GF-D8 (cell line): ENCODE measurements at places on chromosomes 16 and 17.

DNA sequence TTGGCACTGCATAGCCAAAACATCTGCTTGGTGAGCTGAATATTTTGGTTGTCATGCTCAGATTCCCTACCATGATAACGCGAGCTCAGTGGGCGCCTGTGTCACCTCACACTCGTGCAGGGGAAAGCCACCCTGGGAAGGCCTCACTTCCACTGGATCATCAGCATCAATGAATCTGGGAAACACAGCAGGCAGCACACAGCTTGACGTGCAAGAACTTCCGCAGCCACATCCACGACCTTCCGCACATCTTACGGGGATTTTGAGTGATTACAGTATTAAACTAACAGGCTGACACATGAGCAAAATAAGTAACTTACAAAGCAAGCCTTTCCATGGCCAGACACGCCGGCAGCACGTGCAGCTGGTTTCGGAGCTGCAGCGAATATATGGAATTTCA is 54.7 kb upstream of the FOXF1 start:
- DNase-seq: no peak

DNA sequence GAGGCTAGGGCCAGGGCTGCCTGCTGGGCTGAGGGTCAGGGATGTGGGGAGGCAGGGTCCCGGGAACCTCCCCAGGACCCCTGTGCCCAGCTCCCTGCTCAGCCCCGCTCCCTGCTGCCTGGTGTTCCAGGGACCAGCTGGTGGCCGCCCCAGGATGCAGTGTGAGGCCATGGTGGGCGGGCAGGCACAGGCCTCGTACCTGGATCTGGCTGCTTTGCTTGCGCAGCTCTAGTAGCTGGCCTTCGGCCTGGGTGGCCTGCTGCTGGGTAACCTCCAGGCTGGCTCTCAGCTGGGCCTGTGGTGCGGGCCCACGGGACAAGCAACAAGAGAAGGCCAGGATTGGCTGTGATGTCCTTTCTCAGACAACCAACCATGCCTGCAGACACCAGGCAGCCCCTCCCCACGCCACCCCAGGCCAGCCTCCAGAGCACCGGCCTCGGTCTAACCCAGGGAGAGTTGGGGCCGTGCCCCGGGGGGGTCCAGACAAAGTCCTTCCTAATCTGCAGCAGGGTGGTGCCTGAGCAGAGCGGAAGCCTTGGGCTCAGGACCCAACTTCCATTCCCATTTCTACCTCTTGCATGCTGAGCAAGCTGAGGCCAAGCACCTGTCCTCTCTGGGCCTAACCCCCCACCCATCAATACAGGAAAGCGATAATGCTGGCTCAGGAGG is 4.1 kb downstream of the TRIM65 start:
- DNase-seq: no peak

- no peak for DNase-seq
Observed at GRCh38 chr17:18280249-18280648, 19.8 kb downstream of the MIEF2 start.

- no peak for DNase-seq
Observed at GRCh38 chr16:78460428-78460827, 361.0 kb downstream of the WWOX start.

- DNase-seq: no peak
Observed at GRCh38 chr17:65565559-65565958, 4.1 kb upstream of the AXIN2 start.

DNA sequence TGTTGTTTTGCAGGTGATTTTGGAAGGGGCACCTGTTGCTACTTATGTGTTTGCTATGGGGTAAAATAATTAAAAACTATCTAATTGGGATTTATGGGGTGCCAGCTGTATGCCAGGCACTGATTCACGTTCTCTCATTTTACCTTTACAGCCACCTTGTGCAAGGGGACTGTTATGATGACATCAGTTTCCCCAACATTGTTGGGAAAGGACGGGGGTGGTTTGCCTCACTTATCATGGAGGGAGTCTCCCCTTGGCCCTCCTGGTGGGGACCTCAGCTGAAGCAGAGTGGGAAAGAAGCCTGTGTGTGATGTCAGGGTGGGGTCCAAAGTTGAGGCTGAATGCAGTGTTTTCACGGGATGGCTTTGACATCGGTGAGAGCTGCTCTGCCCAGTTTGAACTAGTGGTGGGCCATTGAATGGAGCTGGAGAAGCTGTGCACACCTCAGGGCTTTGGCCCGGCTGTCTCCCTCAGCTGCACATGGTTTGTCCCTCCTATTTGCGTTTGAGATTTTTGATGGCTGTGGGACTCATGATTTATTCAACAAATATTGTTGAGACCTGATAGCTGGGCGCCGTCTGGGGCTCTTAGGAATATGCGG is 36.1 kb downstream of the CMIP start:
- DNase-seq: no peak

GRCh38 chr17:55510986-55511721 is at the start of gene SMIM36:
SMIM36 (minus strand) TSS chr17:55511452.
- no peak for DNase-seq

DNA sequence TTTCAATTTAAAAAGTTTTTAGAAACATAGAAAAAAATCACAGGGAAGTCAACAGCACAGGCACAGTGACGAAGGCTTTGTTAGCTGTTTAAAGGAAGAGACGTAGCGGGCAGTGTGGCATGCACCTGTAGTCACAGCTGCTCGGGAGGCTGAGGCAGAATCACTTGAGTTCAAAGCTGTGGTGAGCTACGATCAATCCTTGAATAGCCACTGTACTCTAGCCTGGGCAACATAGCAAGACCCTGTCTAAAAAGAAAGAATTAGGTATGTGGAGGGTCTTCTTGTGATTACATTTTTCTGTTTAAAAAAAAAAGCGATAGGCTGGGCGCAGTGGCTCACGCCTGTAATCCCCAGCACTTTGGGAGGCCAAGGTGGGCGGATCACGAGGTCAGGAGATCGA is 50.1 kb downstream of the FOXK2 start:
- DNase-seq: no peak

GRCh38 chr17:53765609-53766008 is 57.1 kb upstream of the KIF2B start:
- DNase-seq: no peak

DNA sequence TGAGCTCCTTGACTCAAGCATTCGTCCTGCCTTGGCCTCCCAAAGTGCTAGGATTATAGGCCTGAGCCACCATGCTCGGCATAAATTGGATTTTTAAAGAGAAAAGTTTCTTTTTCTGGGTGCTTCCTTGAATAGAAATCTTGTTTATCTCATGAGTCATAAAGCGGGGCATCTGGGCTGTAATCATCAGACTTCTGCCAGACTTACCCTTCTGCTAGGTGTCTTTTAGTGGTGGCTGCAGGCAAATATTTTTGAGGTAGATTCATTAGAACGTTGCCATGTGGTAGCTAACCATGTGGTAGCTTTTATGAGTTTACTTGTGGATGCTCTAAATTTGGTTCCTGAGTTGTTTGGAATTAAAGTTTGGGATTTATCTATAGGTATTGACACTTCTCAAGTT is 13.4 kb downstream of the PGS1 start:
- no peak for DNase-seq

DNA sequence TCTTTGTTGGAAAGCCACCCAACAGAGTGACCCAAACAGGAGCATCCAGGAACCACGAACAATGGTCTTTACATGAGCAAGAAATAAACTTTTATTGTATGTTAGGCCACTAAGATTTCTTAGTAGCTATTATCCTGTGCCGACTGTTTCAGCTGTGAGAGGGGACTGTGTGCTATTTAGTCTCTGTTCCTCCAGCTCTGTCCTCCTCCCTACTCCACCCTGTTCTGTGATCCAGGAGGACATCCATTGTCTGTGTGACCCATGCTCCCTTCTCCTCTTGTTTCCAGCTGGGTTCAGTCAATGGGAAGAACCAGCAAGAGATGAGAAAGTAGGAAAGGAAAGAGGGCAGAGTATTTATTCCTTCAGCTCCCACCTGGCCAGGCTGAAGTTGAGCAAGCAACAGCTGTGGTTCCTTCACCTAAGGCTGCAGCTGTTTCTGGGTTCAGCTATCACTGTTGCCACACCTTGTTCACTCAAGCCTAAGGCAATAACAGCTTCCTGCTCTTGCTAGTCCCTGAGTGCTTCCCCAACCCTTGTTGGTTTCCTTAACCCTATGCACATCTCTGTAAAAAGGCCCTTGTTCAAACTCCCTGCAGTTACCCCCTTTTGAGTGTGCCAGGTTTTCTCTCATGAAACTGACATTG is 14.9 kb upstream of the B4GALNT2 start:
- DNase-seq: peak; percentile 12

DNA sequence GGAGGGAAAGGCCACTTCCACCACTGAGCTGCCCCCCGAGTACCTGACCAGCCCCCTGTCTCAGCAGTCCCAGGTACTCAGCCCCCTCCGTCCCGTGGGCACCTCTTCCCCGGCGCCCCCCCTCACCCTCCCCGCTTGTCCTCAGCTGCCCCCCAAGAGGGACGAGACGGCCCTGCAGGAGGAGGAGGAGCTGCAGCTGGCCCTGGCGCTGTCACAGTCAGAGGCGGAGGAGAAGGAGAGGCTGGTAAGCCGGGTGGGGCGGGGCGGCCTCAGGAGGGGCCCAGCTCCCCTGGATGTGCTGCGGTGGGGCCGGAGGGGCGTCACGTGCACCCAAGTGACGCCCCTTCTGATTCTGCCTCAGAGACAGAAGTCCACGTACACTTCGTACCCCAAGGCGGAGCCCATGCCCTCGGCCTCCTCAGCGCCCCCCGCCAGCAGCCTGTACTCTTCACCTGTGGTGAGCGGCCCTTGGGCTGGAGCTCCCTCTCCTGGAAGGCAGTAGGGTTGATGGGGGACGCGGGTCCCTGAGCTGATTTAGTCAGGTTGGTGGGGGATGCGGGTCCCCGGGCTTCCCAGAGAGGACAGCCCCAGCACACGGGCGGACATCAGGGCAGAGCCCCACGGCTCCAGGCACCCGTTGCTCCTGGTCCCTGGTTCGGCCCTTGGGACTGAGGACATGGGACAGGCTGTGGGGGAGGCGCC is 9.5 kb upstream of the MRPL12 start:
- DNase-seq: no peak

DNA sequence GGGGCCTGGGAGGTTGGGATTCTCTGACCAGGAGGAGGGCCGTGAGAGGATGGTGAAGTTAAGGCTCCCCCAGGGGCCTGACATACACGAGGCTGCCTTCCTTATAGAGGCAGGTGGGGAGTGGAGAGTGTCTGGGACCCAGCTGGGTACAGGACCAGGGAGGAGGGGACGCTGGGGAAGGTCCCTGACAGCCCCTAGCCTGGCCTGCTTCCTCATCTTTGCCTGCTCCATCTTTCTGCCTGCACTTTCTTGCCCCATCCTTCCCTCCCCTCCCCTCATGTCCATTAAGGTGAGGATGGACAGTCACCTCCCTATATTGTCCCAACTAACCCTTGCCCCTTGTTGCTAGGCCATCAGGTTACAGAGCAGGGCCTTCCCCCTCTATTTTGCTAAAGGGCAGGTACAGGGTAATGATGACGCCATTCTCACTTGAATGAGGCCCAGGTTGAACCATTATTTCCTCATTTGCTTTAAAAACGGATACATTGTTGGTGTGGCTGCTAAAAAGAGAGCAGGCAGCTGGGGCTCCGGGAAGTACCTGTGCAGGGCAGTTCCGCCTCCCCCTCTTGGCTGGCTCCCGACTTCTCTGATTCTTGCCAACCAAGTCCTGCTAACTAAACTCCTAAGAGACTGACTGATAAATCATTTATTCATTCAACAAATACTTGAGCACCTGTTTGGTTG is 1.3 kb downstream of the C17orf99 start:
- no peak for DNase-seq

DNA sequence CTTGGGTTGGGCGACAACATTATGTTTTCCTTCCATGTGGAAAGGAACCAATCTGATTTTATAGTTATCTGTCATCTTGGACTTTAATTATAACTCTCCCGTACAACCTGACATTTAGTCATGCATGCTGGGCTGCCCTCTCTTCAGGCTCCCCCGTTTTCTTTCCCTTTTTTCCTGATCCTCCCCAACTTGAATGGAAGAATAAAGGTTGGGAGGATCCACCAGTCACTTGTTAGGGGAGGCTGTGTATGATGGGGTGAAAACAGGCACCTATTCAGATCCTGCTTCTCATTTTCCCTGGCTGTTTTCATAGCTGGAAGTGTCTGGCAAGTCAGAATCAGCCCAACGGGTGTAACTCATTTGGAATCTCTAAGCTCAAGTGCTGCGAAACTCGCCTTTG is 267.2 kb upstream of the SALL1 start:
- no peak for DNase-seq

DNA sequence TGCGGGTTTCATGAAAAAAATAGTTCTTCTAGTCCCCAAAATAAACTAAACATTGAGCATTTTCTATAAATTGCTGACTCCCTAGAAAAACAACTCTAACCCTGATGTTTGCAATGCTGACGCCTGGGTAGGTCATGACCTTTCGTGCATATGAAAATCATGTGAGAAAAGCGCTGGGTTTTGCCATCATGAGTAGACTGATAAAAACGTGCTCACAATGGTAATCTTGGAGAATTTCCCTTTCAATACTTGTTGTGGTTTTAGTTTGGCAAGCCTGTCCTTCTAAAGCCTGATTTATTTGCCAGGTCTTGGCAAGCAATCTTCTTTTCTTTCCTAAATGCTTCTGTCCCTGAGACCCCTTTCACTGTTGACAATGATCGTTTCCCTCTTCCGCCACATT is 4.0 kb upstream of the CLEC10A start:
- no peak for DNase-seq

GRCh38 chr16:55476625-55477533 is 2.1 kb upstream of the MMP2 start:
- DNase-seq: no peak

DNA sequence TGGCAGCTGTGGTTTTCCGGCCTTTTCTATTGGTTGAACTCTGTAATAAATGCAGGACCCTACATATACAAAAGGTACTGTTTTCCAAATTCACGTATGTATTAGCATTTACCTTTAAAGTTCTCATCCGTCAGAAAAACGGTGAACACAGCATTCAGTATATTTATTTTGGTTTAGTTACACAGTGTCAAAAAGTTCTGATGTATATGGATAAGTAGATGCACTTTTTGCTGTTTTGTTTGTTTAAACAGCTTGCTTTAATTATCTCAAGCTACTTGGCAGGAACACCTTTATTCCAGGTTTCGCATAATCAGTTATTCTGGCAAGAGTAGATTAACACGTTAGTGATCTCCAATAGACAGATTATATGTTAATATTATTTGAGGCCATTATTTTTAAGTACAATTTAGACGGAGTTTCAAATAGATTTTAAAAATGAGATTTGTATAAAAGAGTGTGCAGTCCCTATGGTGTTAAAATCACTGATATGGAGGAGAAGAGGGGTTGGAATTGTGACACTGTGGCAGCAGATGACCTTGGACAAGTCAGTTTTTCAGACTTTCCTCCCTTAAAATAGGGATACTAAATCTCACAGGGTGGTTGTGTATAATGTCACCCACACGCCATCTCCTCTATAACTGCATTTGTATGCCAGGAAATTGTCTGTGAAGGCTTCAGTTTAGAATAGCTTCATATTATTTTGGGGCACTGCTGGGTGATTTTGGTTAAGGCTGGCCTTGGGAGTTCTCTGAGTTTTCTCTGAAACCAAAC is 2.1 kb downstream of the HERPUD1 start:
- DNase-seq: no peak

- no peak for DNase-seq
Observed at GRCh38 chr17:17605083-17605728, 13.7 kb upstream of the PEMT start.

- peak; percentile 2 for DNase-seq
Observed at GRCh38 chr17:3788200-3788599, 12.8 kb downstream of the ITGAE start.
